ENCODE measurements at places on chromosomes 11 and 22. TPM values are rescaled to one million over a fixed set of nuclear protein-coding genes. Genes with fewer than 3 reads are reported as not detected.

The OR4A16 gene
- total RNA-seq: not detected

The SMIM38 gene
- 0.47 TPM for total RNA-seq

The GSTT2B gene
- not detected for total RNA-seq

The SLC35E4 gene
- total RNA-seq: 3.6 TPM

The MS4A12 gene
- total RNA-seq: not detected

The GP1BB gene
- total RNA-seq: not detected

The TTC17 gene
- 57.9 TPM for total RNA-seq

The TMEM121B gene
- 0.19 TPM for total RNA-seq

The KBTBD4 gene
- total RNA-seq: 11.9 TPM

The MPZL2 gene
- total RNA-seq: 30.1 TPM

The RAC2 gene
- total RNA-seq: 930 TPM

The GGTLC3 gene
- not detected for total RNA-seq

The TIMP3 gene
- total RNA-seq: not detected

The SLC22A9 gene
- total RNA-seq: not detected

The SPDYC gene
- total RNA-seq: not detected

The NCF4 gene
- total RNA-seq: 3.8 TPM

The MMP8 gene
- not detected for total RNA-seq

The APOBEC3G gene
- 45.9 TPM for total RNA-seq

The MMP7 gene
- not detected for total RNA-seq

The ZNF195 gene
- total RNA-seq: 32.6 TPM

The CCDC188 gene
- not detected for total RNA-seq

The CDCA5 gene
- total RNA-seq: 119 TPM

The DNAL4 gene
- total RNA-seq: 7.4 TPM

The SLC5A4 gene
- total RNA-seq: not detected

The CSNK2A3 gene
- total RNA-seq: 2.1 TPM

The OR52H1 gene
- not detected for total RNA-seq

The SCARF2 gene
- total RNA-seq: 0.46 TPM

The GALNT18 gene
- 6.9 TPM for total RNA-seq

The INS gene
- total RNA-seq: not detected

The GNG3 gene
- not detected for total RNA-seq

The IFITM1 gene
- total RNA-seq: 248 TPM

The CLCF1 gene
- total RNA-seq: 0.09 TPM

The SPTBN2 gene
- 1.3 TPM for total RNA-seq

The LRRN4CL gene
- total RNA-seq: 0.16 TPM

The PACSIN3 gene
- total RNA-seq: 5.9 TPM

The BTG4 gene
- total RNA-seq: not detected

The XNDC1N gene
- total RNA-seq: 11.3 TPM

The IL17REL gene
- total RNA-seq: 0.16 TPM

The TMEM151A gene
- total RNA-seq: not detected

The HTR3A gene
- not detected for total RNA-seq

The CDC42EP2 gene
- total RNA-seq: 0.91 TPM

The TTC36 gene
- 0.21 TPM for total RNA-seq

The GUCY1A2 gene
- not detected for total RNA-seq

The SERPIND1 gene
- total RNA-seq: not detected

The MRGPRX4 gene
- total RNA-seq: not detected

The POU2AF2 gene
- not detected for total RNA-seq

The HBG2 gene
- total RNA-seq: not detected

The DGCR6 gene
- 0.59 TPM for total RNA-seq

The RCOR2 gene
- 0.37 TPM for total RNA-seq

The XKR3 gene
- total RNA-seq: not detected

The TRPC6 gene
- total RNA-seq: not detected

The MTA2 gene
- 159 TPM for total RNA-seq

The ANO1 gene
- total RNA-seq: not detected

The ADAMTS8 gene
- not detected for total RNA-seq

The C11orf87 gene
- total RNA-seq: not detected

The TEX54 gene
- 0.42 TPM for total RNA-seq
